Neural crest cell (in vitro differentiated cells): ENCODE measurements at places on chromosomes 5 and 9.

- DNase-seq = no peak
Observed at GRCh38 chr5:15690611-15691010, 190.6 kb downstream of the FBXL7 start.

DNA sequence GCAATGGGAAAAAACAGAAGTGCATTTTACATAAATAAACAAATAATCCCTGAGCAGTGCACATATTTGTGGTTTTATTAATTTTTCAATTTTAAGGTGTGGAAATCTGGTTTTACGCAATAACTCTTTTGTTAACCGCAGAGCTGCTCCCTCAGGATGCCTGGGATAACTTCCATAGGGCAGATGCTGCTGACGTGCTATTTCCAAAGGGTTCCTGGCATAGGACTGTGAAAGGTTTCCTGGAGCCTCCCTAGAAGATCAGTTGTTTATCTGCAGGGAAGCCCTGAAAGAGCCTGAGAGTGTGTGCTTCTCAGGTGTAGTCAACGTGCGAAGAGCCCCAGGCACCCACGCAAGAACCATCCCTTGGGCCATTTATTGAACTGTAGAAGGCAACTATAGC, 443.5 kb downstream of the PLK2 start:
- no peak for DNase-seq

DNA sequence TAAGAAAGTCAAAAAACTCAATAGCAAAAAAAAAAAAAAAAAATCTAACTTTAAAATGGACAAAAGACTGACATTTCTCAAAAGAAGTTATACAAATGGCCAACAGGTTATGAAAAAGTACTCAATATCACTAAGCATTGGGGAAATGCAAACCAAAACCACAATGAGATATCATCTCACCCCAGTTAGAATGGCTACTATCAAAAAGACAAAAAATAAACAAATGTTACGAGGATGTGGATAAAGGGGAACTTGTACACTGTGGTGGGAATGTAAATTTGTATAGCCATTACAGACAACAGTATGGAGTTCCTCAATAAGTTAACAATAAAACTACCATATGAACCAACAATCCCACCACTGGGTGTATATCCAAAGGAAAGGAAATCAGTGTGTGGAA, 37.2 kb downstream of the ENC1 start:
- DNase-seq = no peak

DNA sequence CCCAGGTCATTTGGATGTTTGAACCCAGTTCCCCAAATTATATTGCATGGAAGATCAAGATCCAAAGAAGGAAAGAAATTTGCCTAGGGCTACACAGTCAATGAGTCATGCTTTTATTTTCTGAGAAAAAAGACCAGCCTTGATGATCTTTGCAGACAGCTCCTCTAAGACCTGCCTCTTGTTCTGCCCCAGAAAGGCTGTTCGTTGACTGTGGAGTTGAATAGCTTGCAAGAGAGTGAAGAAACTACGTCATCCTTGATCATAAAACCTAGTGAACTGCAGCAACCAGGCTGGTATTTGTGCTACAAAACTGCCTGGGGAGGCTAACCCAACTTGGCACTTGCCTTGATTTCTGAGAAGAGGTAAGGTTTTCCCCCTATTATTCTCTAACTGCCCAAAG, 263.9 kb downstream of the PAPPA start:
- DNase-seq = no peak

GRCh38 chr9:133493845-133494540, 15.1 kb upstream of the SLC2A6 start:
- no peak for DNase-seq
